ENCODE measurements at places on chromosomes 7 and 10.

DNA sequence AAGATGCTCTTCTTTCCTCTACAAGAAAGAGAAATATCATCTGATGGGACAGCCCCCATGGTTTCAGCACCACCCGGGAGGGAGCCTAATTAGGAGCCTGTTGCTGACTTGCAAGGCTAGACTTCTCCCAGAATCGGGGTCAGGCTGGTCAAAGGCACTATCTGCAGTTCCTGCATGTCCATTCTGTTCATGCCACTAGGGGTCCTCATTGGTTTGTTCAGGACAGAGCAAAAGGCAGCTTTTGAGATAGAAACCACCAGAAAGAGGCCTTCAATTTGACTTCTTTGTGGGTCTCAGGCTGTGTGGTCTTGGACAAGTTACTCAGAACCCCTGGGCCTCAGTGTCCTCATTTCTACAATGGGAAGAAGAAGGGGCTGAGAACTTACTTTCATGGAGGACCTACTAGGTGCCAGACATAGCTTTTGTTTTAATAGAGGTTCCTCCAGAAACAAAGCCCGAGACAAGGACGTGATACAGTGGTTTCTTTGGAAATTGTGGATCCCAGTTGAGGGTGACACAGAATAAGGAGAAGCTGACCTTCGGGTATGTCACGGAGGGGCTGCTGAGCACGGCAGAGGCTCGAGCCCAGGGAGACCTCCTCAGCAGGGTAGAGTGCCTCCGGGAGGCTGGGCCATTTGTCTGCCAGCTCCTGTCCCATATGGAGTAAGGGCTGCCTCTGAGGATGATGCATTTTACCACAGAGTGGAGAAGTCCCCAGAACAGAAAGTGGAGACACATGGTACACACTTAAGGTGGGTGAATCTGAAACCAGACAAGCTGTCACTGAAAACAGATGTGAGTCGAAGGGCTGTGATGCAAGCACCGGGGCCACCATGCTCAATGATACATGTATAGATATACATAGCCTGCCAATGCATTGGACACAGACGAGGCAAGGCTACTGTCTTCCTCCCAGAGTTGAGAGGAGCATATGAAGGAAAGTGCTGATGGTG is 33.1 kb upstream of the NEUROD6 start:
- no peak for DNase-seq

- DNase-seq, result no peak
Measured at GRCh38 chr10:47370878-47371277, 13.2 kb downstream of the ZNF488 start.

DNA sequence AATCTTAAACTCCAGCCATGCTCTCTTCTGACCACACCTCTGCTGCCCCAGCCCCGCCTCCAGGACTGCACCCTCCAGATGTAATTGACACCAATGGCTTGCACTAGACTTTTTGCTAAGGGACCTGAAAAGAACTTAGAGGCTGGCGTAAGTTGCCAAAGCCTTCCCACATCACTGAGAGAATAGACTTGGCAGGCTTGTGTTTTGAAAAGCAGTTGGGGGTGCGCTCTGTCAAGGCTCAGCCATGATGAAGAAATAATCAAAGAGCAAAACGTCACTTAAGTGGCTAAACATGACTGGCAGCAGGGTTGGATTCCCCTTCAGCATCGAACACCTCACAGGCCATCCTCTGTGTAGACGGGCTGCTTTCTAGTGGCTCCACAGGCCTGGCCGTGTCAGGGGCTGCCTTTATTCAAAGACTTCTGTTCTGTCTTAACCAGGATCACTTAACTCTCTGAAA is 195.2 kb upstream of the C7orf33 start:
- no peak for DNase-seq

DNA sequence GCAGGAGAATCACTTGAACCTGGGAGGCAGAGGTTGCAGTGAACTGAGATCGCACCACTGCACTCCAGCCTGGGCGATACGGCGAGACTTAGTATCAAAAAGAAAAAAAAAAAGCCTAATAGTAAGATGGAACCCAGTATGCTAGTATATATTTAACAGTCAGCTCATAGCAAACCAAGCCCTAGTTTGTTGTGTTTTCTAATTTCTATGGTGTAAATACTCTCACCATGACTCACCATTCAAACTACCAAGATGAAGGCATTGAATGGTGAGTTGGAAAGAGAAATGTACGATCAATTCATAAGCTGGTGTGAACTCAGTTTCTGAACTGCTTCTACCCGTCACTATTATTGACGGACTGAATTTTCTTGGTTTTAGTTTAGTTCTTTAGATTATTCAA is 173.7 kb upstream of the KAT6B start:
- DNase-seq, result no peak

GRCh38 chr7:148588168-148588567 is 2.4 kb upstream of the C7orf33 start:
- no peak for DNase-seq

DNA sequence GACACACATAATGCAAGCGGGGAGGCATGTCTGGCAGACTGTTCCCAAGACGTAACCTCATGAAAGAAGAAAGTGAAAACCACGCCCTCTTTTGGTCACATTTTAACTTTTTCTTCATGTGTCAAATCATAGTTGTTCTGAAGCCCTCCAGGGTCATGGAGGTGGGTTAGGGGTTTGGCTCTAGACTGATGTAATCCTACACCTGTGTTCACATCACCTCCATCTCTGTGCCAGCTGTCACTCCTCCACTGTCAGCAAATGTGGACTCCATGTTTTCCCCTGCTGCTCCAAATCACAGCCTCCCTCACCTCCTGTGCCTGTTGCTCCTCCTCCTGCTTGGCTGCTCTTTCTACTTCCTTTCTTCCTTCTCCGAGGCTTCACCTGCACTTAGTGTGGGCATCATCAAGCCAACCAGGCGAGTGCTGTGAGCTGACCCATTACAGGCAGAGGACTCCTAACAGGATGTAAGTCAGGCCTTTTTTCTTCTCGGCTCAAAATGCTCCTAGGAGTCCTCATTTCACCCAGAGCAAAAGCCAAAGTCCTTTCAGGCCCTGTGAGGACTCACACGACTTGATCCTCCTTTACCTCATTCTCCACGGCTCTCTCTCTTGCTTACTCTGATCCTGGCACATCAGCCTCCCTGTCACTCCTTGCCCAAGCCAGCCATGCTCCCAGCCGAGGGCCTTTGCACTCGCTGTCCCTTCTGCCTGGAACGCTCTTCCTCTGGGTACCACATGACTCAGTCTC is 66.4 kb upstream of the IFRD1 start:
- no peak for DNase-seq

GRCh38 chr10:56912043-56912442 is 551.0 kb upstream of the ZWINT start:
- no peak for DNase-seq

- DNase-seq, result peak; percentile 12
Measured at GRCh38 chr10:123287594-123288247, 133.5 kb downstream of the BUB3 start.

DNA sequence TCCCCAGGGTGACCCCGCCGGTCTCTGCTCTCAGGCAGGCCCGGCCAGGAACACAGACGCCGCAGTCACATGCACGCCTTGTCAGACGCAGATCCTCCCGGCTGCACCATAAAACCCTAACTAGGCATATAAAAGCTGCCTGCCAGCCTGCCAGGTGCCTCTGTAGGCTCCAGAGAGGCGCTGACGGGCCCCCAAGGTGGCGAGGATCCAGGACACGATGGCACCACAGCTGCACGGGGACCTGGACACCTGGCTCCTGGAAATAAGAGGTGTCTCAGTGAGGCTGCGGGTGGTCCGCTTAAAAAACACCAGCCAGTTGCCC is 21.9 kb upstream of the GDF10 start:
- DNase-seq, result no peak

DNA sequence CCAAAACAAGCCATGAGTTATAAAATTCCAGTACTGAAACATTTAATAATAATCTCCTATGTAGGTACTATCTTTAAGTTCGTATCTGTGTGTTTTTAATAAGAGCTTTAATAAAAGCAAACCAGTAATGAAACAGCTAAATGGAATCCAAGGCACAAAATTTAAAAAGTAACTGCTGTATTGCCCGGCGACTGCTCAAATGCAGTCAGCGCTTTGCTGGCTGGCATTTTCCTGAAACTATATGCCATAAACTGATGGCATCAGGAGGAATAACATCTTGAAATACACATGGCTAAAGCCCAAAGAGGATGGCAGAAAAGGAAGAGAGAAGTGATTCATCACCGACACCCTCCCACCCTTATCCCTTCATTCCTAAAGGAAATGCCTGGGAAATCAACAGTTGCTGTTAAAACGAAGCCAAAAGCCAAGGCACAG is 133.1 kb downstream of the CUBN start:
- no peak for DNase-seq

DNA sequence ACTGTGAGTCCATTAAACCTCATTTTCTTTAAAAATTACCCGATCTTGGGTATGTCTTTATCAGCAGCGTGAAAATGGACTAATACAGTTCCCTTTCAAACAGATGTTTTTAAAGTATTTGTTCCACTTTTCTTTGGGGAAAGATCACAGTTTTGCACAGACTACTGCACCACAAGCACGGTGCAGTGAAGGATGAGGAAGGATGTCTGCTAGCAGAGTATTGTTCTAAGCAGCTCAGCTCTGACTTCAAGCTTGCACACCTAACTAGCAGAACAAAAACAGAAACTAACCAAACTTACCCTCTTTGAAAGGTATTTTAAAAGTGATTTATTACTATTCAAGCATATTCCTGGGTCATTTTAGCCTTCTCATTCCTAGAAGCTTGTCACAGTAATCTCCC is 20.0 kb downstream of the THNSL1 start:
- DNase-seq, result no peak

All from stimulated activated CD4-positive, alpha-beta T cell treated with anti-CD3 and anti-CD28 coated beads, Interleukin-12 subunit alpha, Interleukin-12 subunit beta, amount 100 ng/mL, for 24 hours (primary cell).